ENCODE measurements at places on chromosomes 13 and 19. TPM values are rescaled to one million over a fixed set of nuclear protein-coding genes. Genes with fewer than 3 reads are reported as not detected.

The MBD3L2 gene
- not detected for total RNA-seq

The C13orf42 gene
- not detected for total RNA-seq

The FCGBP gene
- total RNA-seq, result 142 TPM

The TTYH1 gene
- not detected for total RNA-seq

The ZSCAN5C gene
- total RNA-seq, result not detected

The TGFBR3L gene
- total RNA-seq, result not detected

- H3K4me1 ChIP-seq, result no peaks in the 10 kb centered on the region
- DNase-seq, result no peak
- H3K36me3 ChIP-seq, result no peaks in the 10 kb centered on the region
- H3K27ac ChIP-seq, result no peak overlapping the region
- no peaks in the 10 kb centered on the region for H3K27me3 ChIP-seq
Measured at GRCh38 chr19:6252066-6252465, 27.7 kb downstream of the MLLT1 start.

DNA sequence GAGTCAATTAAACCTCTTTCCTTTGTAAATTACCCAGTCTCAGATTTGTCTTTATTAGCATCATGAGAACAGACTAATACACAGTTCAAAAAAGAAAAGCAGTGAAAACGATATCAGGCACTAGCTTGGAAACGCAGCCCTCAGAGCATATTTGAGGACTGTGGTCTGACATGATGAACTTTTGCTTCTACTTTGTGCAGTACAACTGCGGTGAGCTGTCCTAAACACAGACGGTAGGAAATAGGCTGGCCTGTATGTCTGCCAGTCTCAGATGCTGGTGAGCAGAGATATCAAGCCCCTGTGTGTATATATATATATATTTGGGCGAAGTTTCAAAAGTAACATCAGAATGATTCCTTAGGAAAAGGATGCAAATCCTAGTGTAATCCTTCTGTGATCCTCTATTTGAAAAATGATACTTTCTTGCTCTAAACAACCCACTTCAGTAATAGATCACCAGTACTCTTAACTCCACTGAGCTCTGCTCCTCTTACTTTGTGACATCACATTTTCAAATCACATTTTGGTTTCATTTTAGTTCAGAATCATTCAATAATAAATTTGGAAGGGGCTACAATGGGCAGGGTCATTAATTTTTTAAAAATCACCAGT lies 74.4 kb downstream of the TNFRSF19 start:
- H3K36me3 ChIP-seq, result no peaks in the 10 kb centered on the region
- no peaks in the 10 kb centered on the region for H3K4me1 ChIP-seq
- H3K27me3 ChIP-seq, result no peaks in the 10 kb centered on the region
- DNase-seq, result no peak
- no peak overlapping the region for H3K27ac ChIP-seq
- H3K4me3 ChIP-seq, result no peak overlapping the region

- no peak for DNase-seq
- H3K4me3 ChIP-seq, result no peak overlapping the region
- H3K36me3 ChIP-seq, result no peaks in the 10 kb centered on the region
- H3K4me1 ChIP-seq, result peaks cover 20% of the 10 kb centered on the region
- no peak overlapping the region for H3K27ac ChIP-seq
- H3K27me3 ChIP-seq, result no peaks in the 10 kb centered on the region
Measured at GRCh38 chr13:43319617-43320444, 296.4 kb downstream of the DNAJC15 start.

DNA sequence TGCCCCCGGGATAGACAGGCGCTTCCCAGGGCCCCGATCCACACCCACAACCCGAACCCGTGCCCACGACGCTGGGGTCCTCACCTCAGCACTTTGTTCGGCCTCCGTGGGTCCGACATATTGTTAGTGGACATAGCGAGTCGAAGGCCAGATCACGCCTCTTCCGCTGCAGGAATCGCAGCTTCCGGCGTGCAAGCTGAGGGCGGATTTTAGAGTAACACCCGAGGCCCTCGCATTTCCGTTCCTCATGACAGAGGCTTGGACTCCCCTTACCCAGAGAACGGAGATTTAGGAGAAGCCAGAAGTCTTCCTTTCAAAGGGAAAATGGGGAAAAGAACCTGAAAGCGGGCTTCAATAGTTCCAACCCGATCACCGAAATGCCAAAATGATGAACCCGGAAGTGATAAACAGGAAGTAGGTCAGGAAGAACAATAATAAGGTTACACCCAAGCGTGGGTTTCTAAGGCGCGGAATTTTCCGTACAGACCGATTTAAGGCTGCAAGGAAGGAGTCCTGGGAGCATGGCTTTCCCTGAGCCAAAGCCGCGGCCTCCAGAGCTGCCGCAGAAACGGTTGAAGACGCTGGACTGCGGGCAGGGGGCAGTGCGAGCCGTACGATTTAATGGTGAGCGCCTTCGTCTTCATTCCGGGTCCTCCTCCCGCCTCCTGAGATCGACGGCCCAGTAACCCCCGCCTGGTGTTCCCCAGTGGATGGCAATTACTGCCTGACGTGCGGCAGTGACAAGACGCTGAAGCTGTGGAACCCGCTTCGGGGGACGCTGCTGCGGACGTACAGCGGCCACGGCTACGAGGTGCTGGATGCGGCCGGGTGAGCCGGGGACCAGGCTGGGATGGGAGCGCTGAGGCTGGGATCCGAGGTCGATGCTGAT lies 2.9 kb downstream of the WDR83 start:
- DNase-seq, result no peak
- H3K27ac ChIP-seq, result peak overlapping the region; percentile 90
- peaks cover 25% of the 10 kb centered on the region for H3K4me1 ChIP-seq
- peak overlapping the region; percentile 84 for H3K4me3 ChIP-seq

DNA sequence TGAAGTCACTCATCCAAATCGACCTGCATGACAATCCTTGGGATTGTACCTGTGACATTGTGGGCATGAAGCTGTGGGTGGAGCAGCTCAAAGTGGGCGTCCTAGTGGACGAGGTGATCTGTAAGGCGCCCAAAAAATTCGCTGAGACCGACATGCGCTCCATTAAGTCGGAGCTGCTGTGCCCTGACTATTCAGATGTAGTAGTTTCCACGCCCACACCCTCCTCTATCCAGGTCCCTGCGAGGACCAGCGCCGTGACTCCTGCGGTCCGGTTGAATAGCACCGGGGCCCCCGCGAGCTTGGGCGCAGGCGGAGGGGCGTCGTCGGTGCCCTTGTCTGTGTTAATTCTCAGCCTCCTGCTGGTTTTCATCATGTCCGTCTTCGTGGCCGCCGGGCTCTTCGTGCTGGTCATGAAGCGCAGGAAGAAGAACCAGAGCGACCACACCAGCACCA lies 5.9 kb downstream of the SLITRK5 start:
- H3K4me1 ChIP-seq, result peaks cover 1% of the 10 kb centered on the region
- H3K36me3 ChIP-seq, result no peaks in the 10 kb centered on the region
- DNase-seq, result no peak
- H3K27ac ChIP-seq, result no peak overlapping the region
- peaks cover 4% of the 10 kb centered on the region for H3K27me3 ChIP-seq

- no peaks in the 10 kb centered on the region for H3K27me3 ChIP-seq
- DNase-seq, result no peak
- H3K36me3 ChIP-seq, result no peaks in the 10 kb centered on the region
Measured at GRCh38 chr13:80547885-80548825, 207.2 kb upstream of the SPRY2 start.

DNA sequence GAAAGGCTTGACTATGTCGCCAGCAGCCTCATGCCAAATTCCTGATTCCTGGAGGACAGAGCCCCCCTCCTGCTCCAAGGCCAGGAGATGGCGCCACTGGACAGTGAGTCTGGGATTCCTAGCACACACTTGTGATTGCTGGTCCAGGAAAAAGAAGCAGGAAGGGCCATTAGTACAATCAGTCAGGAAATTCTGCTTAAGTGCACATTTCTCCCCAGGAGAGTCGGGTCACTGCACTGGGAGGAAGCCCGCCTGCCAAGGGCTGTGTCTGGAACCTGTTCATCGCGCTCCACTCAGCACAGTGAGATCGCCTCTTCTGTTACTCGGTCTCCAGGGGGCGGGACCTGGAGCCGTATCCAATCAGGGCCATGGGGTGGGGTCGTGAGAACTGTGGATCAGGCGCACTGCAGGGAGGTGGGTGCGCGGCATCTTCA lies 65.1 kb downstream of the ZNF823 start:
- H3K36me3 ChIP-seq, result no peaks in the 10 kb centered on the region
- no peaks in the 10 kb centered on the region for H3K4me1 ChIP-seq
- no peak overlapping the region for H3K27ac ChIP-seq
- H3K4me3 ChIP-seq, result peak overlapping the region; percentile 70
- H3K27me3 ChIP-seq, result no peaks in the 10 kb centered on the region
- DNase-seq, result no peak

DNA sequence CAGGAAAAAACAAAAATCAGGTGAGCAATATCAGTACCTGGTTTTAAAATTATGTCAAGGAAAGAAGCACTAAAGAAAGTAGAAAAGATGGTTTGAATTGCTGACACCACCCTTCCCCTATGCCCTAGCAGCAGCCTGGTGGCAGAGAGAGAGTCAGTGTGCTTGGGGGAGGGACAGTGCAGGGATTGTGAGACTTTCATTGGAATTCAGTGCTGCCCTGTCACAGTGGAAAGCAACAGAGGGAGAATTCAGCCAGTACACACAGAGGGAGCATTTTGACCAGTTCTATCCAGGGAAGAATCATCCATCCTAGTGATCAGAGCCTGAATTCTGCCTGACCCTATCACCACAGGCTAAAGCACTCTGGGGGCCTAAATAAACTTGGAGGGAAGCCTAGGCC lies 222.4 kb upstream of the PCDH17 start:
- H3K27me3 ChIP-seq, result no peaks in the 10 kb centered on the region
- H3K4me3 ChIP-seq, result no peak overlapping the region
- H3K4me1 ChIP-seq, result no peaks in the 10 kb centered on the region
- DNase-seq, result no peak

- H3K27me3 ChIP-seq, result no peaks in the 10 kb centered on the region
- no peak for DNase-seq
- peak overlapping the region; percentile 91 for H3K4me3 ChIP-seq
- H3K27ac ChIP-seq, result no peak overlapping the region
- H3K4me1 ChIP-seq, result no peaks in the 10 kb centered on the region
Measured at GRCh38 chr13:51221674-51222036, 543 bp upstream of the FAM124A start.

GRCh38 chr19:30593356-30593755 lies 221.2 kb downstream of the ZNF536 start:
- H3K36me3 ChIP-seq, result peaks cover 2% of the 10 kb centered on the region
- peak overlapping the region; percentile 53 for H3K4me3 ChIP-seq
- DNase-seq, result peak; percentile 4
- H3K4me1 ChIP-seq, result peaks cover 48% of the 10 kb centered on the region
- no peaks in the 10 kb centered on the region for H3K27me3 ChIP-seq

DNA sequence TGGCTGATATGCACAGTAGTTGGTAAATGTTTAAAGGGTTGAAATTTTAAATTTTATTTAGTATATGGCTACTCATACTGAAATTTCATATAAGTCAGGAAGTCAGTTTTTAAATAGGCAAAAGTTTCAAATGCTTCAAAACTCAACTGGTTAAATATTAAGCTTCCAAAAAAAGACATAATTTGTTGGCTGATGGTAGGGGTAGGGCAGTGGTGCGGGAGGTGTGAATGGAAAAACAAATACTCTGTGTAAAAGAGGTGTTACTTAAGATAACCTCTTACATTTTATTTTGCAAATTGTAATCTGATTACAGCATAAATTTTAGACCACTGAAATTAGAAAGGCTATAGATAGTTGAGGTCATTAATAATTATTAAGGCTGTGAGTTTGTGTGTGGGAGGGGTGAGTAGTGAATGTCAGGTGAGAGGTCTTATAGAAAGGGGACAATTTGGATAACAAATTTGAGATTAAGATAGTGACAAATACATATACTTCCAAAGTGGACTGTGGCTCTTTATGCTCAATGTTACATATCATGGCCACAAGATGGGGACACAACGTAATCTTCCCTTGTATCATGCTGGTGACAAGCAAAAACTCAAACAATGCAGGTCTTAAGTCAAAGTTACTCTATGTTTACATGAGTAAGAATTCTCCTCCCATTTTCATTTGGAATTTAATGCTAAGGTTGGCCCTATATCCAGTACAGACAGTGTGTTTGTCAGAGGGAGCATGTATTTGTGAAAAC lies 36.6 kb upstream of the OXGR1 start:
- H3K27me3 ChIP-seq, result no peaks in the 10 kb centered on the region
- no peak overlapping the region for H3K27ac ChIP-seq
- H3K4me1 ChIP-seq, result peaks cover 7% of the 10 kb centered on the region
- H3K4me3 ChIP-seq, result no peak overlapping the region
- DNase-seq, result no peak

GRCh38 chr19:54208784-54209057 lies 8.1 kb downstream of the RPS9 start:
- no peak for DNase-seq
- no peak overlapping the region for H3K4me3 ChIP-seq
- H3K36me3 ChIP-seq, result peaks cover 39% of the 10 kb centered on the region
- peak overlapping the region; percentile 61 for H3K27ac ChIP-seq

- H3K4me3 ChIP-seq, result no peak overlapping the region
- H3K36me3 ChIP-seq, result no peaks in the 10 kb centered on the region
- no peaks in the 10 kb centered on the region for H3K4me1 ChIP-seq
- no peaks in the 10 kb centered on the region for H3K27me3 ChIP-seq
Measured at GRCh38 chr13:85608255-85608829, 190.9 kb downstream of the SLITRK6 start.

GRCh38 chr19:50679177-50680125 lies 30.2 kb downstream of the C19orf81 start:
- DNase-seq, result no peak
- no peaks in the 10 kb centered on the region for H3K36me3 ChIP-seq
- no peak overlapping the region for H3K27ac ChIP-seq
- H3K4me3 ChIP-seq, result no peak overlapping the region
- no peaks in the 10 kb centered on the region for H3K27me3 ChIP-seq
- no peaks in the 10 kb centered on the region for H3K4me1 ChIP-seq

GRCh38 chr19:49020342-49020741 lies 3.5 kb upstream of the LHB start:
- peaks cover 15% of the 10 kb centered on the region for H3K4me1 ChIP-seq
- no peak overlapping the region for H3K4me3 ChIP-seq
- peaks cover 2% of the 10 kb centered on the region for H3K36me3 ChIP-seq
- H3K27ac ChIP-seq, result no peak overlapping the region
- no peak for DNase-seq

Data from thoracic aorta (tissue), 2 donors.